Activated naive CD8-positive, alpha-beta T cell treated with anti-CD3 and anti-CD28 coated beads, Interleukin-2, amount 10 ng/mL, durations not matched to agents 7 days and 5 days (primary cell): ENCODE measurements at places on chromosomes 1 and 21. TPM values are rescaled to one million over a fixed set of nuclear protein-coding genes. Genes with fewer than 3 reads are reported as not detected.
A peak's percentile ranks its signal among the peaks of the same experiment; 100 is the strongest.

- DNase-seq, result peak; percentile 31
These were observed 543 bp upstream of the MARK1 start for GRCh38 chr1:220527279-220527907.

GRCh38 chr1:171787686-171788480 is 6.4 kb downstream of the METTL13 start:
- DNase-seq, result no peak

DNA sequence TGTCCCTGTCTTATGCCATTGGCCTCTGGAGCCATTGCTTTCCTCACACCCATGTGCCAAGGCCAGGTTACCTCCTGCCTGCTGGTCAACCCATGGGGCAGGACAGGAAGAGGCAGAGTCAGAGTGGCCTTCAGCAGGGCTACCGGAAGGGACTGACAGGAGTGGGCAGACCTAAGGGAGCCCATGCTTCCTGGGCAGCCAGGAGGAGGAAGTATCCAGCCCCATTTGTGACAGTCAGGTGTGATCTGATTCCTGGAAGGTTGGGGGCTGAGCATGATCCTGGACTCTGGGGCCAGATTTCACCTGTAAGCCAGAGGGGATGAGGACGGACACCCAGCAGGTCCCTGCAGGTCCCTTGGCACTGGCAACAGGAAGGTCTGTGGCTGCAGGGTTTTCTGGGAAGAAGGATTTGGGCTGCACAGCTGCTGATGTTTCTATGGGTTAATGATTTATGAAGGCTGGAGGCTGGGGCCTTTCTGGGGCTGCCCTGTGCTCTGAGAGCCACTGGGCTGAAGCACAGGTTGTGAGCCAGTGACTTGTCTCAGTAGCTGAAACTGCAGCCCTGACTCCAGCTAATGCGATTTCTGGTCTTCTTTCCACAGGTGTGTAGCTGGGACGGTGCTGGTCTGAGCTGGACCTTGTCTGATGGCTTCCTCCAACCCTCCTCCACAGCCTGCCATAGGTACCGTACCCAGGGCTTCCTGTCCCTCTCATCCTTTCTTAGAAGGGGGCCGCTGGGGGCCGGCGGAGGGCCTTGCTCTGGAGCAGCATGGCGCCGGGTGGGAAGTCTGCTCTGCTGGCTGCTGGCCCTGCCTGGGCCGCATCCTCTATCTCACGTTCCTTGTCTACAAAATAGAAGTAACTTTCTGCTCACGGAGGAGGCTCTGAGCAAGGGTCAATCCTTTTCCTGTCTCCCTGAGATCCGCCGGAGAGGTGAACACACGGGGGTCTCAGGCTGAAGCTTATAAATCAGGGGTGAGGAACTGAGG is 40.7 kb downstream of the ARHGEF10L start:
- DNase-seq, result no peak

GRCh38 chr1:53615101-53615500 is 123.9 kb downstream of the GLIS1 start:
- DNase-seq, result no peak

The SAMD11 gene
- 0.22 TPM for total RNA-seq

DNA sequence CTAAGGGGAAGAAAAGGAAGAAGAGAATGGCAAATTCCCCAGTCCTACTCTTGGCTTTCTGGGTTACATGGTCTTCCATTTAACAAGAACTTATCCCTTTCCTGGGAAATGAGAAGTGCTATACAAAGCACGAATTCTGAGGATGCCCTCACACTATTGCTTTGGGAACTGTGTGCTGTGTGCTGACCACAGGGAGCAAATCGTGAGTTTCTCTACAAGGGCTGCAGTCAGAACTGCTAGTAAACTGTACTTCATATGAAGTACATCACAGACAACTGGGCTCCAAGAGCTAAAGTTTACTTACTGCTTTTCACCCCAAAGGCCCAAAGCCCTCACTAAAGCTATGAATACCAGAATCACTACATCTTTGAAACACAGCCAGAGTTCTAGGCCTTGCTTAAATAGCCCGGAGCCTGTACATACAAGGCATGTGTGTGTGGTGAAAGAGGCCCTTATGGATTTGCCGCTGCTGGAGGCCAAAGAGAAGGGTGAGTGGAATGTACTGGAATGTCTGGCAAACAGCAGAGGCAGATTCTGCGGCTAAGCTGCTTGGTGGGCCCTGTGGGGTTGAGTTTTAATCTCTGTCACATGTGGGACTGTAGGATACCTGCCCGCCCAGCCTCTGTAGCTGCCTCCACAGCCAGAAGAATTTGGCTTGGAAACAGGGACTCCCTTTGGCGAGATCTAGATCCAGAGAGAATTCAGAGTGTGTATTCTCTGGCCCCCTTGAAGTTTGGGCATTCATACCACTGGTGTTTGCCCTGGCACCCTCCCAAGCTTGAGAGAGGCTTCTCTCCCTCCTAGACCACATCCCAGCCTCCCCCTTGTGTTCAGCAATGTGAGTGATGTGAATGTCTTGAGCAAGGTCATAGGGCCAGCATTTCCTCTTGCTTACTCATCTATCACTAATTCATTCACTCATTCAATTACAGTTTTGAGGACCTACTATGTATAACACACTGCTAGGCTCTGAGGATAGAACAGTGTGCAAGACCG is 21.9 kb upstream of the TRIM67 start:
- no peak for DNase-seq

DNA sequence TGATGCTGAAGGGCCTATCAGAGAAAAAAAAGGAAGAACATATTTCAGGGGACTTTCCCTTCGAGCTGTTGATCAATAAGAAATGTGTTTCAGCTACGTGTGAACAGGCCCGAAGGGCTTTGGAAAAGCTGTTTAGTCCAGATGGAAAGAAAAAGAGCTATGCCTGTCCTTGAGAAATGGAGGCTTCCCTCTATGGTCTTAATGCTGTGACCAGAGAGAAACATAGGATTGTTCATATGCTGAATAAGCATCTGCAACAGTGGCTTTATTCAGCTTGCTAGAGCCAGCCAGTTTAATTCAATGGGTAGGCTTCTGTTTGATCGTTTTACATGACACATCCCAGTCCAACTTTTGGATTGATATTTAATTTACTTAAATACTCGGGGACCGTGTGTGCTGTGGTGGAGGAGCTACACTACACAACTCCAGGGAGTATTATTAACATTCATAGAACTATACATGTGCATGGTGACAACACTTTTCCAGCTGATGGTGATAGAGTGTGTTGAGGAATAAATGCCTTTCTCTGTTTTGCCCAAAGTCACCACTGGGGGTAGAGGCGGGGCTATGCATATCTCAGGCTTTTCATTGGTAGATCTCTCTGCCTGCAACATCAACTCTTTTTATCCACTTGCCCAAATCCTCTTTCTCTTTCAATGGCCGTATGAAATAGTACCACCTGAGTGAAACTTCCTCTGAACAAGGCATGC is 106.7 kb upstream of the C8B start:
- DNase-seq, result no peak

DNA sequence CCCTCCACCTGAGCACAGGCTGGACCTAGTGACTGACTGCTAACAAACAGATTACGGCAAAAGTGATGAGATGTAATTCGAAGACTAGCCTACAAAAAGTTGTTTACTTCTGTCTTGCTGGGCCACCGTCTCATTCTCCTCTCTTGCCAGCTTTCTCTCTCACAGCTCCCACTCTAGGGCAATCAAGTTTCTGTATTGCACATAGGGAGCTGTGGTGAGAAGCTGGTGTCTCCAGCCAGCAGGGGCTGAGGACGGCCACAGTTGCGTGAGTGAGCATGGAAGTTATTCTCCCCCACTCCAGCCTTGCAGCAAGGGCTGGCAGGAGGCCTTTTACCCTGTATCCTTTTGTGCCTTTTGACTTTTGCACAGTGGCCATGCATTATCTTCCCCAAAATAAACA is 8.6 kb upstream of the COL6A2 start:
- no peak for DNase-seq

DNA sequence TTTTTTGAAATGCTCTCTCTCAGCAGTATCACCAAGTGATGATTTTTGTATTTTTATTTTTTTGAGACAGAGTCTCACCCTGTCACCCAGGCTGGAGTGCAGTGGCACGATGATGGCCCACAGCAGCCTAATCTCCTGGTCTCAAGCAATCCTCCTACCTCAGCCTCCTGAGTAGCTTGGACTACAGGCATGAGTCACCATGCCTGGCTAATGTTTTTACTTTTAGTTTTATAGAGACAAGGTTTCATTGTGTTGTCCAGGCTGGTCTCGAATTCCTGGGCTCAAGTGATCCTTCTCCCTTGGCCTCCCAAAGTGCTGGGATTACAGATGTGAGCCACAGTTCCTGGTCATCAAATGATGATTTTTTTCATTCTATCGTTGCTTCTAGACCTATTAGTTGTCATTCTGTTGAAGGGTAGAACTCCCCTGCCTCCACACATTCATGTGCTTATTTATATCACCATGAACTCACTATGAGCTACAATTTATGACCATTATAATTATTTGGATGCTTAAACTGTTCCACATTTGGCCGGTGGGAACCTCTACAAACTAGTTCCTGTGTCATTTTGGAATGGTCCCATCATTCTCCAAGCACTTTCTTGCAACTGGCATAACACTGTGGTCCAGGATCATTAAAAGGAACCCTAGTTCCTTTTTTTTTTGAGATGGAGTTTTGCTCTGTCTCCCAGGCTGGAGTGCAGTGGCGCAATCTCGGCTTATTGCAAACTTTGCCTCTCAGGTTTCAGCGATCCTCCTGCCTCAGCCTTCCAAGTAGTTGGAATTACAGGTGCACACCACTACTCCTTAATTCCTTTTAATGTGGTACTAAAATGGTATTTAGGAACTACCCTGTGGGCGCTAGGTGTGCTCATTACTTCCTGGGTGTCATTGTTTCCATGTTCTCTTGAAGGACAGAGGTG is 20.2 kb upstream of the TOR3A start:
- no peak for DNase-seq

The GNPAT gene
- 38.9 TPM for total RNA-seq

DNA sequence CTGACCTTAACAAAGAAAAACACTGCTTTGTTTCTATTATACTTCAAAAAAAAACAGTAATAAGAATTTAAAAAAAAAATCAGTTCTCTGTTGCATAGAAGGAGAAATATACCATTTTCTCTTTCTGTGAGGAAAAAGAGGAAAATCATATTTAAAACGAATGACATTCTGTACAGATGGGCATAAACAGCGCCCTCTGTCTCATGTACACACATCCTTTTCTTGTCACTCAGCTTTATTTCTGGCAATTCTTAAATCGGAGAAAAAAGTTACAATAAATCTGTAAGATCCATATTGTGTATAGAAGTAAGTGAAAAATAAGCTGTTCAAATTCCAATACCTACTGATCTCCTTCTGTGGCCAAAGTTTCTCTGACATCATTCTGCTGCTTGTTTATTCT is 245.4 kb downstream of the SMYD3 start:
- no peak for DNase-seq

GRCh38 chr1:19365721-19366120 is 53.6 kb downstream of the SLC66A1 start:
- no peak for DNase-seq

- DNase-seq, result no peak
These were observed 27.8 kb upstream of the ZNF281 start for GRCh38 chr1:200437556-200438203.

GRCh38 chr1:206800411-206800810 is 28.1 kb upstream of the IL10 start:
- no peak for DNase-seq

GRCh38 chr1:163191301-163191700 is 11.4 kb downstream of the RGS5 start:
- no peak for DNase-seq
